ENCODE measurements at places on chromosomes 2 and 18. TPM values are rescaled to one million over a fixed set of nuclear protein-coding genes. Genes with fewer than 3 reads are reported as not detected.

GRCh38 chr2:241295326-241296095 lies 20.0 kb downstream of the HDLBP start:
- DNase-seq = peak; percentile 52

- peak; percentile 67 for DNase-seq
Observed at GRCh38 chr2:41937921-41938708, 109.7 kb upstream of the PKDCC start.

DNA sequence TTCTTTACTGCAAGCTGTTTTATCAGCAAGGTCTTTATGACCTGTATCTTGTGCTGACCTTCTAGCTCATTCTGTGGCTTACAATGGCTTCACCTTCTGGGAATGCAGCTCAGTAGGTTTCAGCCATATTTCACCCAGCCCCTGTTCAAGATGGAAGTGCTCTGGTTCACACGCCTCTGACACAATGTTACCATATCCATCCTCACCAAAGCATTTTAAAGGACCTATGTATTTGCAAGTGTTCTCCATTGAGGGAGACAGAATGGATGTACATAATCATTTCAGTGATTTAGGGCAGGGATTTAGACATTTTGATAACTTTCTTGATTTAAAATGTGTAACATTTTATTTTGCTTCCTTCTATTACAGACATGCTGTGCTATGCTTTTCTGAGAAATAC lies 182.3 kb upstream of the FN1 start:
- no peak for DNase-seq

DNA sequence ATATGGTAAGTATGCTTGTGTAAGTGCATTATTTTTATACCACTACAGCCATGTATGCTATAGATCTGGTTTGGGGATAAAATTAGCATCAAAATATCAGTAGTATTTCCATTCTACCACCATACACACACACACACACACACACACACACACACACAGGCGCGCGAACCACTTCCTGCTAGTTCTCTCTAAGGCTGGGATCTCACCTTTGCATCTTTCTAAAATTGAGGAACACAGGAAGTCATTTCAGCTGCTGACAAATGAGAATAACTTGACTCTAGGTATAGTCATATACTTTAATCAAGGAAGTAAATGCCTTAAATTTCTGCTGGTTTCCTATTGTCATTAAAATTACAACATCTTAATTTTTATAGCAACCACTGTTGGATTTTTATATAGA lies 72.5 kb downstream of the RBM43 start:
- DNase-seq = no peak

GRCh38 chr18:10688766-10689165 lies 162.9 kb downstream of the NAPG start:
- DNase-seq = no peak

GRCh38 chr2:109528811-109529501 lies 84.8 kb downstream of the SEPTIN10 start:
- DNase-seq = no peak

MAPRE2 gene
- total RNA-seq = 57.7 TPM

OBSL1 gene
- total RNA-seq = 35.5 TPM

ANKRD30BL gene
- not detected for total RNA-seq

DOK6 gene
- 0.21 TPM for total RNA-seq

ME2 gene
- 25.5 TPM for total RNA-seq

Data from lower leg skin (tissue), 4 donors.